ENCODE measurements at places on chromosomes 3 and 15.

- no peak for DNase-seq
These were observed 50.7 kb downstream of the ADCY5 start for GRCh38 chr3:123397921-123398785.

- no peak for DNase-seq
These were observed 60.2 kb downstream of the PIAS1 start for GRCh38 chr15:68114356-68114755.

GRCh38 chr3:132840201-132840700, 118.0 kb upstream of the NPHP3 start:
- no peak for DNase-seq

GRCh38 chr15:78850941-78851755, 21.5 kb upstream of the MORF4L1 start:
- no peak for DNase-seq

GRCh38 chr3:160665784-160666526, 11.0 kb upstream of the ARL14 start:
- DNase-seq: no peak

- DNase-seq: no peak
These were observed 129.6 kb downstream of the SEMA6D start for GRCh38 chr15:47846876-47847275.

DNA sequence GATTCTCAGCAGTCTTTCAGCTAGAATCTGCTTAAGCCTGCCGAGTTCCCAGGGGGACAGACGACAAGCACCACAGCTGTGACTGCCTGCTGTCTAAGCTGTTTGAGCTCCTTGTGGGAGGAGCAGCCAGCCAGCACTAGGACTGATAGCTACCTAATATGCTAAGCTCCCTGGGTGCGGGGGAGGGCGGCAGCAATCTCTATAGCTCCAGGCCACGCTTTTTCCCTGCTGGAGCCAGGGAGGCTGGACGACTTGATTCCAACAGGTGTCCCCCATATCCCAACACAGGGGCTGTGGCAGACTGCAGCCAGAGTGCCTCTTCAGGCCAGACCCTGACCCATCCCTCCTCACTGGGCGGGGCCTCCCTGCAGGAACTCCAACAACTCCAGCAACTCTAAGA, 134.1 kb upstream of the ARPP21 start:
- DNase-seq: no peak

GRCh38 chr15:67048281-67049279, 16.8 kb upstream of the SMAD3 start:
- DNase-seq: no peak

DNA sequence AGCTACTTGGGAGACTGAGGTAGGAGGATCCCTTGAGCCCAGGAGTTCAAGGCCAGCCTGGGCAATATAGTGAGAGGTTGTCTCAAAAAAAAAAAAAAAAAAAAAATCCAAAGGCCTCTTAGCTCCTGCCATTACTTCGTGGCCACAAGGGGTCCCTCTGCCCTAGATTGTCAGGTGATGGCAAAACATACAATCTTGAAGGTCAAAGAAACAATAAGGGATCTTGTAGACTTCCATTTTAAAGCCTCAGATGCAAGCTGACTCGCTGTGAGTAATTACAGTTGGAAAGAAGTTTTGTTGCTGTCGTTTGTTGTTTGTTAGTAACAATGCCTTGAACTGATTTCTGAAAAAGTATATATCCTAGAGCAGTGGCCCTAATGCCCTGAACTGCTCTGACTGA, 55.9 kb upstream of the PLCL2 start:
- DNase-seq: peak; percentile 20

DNA sequence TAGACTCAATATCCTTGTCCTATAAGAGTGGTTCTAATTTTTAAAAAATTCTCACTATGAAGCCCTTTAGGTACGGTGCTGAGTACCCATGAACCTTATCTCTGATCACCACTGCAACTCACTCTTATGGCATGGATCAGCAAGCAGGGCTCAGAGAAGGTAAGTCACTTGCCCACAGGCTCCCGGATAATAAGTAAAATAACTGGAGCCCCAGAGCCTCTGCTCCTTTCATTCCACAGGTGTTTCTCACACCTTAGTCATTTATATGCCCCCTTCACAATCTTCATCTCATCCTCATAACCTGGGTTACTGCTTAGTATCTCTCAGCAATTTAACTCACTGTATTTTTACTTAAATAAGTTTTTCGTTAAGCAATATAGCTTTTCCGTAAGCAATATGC, 28.4 kb upstream of the AKAP13 start:
- no peak for DNase-seq

DNA sequence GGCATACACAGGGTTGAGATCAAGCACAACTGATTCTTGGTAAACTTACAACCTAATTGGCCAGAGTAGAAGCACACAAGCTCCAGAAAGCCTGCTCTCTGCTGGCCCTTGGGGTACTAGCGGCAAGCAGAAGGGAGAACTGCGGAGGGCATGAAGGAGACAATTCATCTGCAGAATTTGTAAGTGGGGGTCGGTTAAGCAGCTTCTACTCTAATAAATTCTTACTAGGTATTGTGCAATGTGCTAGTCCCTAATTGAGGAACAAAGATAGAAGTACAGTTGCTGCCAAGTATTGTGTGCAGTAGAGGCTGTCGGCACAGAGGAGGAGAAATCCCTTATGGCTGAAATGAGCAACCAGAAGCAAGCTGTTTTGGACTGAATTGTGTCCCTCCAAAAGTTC, 91.2 kb upstream of the VEPH1 start:
- no peak for DNase-seq
